HAP-1 (cell line): ENCODE measurements at places on chromosomes 2 and 18.

DNA sequence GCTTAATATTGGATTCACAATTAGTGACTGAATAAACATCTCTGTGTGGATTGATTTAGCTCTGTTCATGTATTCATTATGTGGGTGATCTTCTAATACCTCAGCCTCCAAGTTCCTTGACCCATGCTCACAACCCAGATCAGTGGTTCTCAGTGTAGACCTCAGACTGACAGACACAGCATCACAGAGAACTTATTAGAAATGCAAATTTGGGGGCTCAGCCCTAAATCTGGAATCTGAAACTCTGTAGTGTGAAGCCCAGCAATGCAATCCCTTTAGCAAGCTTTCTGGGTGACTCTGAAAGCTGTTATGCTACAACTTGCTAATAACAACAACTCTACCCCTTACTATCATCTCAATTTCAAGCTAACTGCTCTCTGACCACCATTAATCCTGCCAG lies 273.1 kb upstream of the FANCL start:
- DNase-seq: no peak

GRCh38 chr18:49335677-49336076 lies 124.8 kb downstream of the DYM start:
- peak; percentile 28 for DNase-seq

DNA sequence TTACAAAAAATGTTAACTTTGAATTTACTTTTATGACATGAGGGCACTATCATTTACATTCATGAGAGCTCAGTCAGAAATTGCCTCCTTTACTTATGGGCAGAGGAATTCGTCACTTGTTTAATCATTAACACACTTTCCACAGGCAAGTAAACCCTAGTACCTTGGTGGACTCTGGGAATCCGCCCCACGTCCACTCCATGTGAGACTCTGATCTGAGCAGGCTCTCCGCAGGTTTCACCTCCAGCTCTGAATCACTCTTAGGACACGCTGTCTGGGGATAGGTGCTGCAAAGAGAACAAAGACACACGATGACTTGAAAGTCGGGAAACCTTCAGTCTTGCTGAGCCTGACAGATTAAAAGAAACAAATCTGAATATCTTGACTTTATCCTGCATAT lies 73.6 kb downstream of the LPIN2 start:
- no peak for DNase-seq

- no peak for DNase-seq
These were observed 37.6 kb upstream of the FZD7 start for GRCh38 chr2:201996006-201996405.

DNA sequence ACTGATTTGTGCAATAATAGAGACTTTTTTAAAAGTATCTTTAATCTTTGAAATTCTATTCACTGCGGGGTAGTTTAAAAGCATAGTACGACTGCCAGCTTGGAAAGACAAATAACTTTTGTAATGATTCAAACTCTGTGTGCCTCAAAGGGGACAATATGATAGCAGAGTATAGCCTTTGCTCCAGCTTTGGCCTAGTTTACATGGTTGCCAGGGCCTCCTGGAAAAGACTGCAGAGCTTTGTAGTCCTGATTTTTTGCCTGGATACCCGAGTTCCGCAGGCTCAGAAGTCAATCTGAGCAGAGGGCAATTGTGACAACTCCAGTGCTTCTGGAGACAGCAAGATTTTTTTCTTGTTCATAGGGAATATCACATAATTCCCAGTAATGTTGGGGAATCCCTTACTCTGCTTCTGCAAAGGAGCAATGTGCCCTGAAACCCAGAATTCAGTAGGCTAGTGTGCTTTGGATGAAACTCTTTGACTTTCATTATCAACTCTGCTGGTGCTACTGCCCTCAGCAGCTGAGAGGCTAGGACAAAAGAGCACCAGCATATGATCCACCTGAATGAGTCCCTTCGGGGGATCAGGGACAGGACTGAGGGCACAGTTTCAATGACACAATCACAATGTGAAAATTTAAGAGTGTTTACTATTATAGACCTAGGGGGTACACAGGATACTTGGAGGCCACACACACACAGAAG lies 768.1 kb downstream of the TMEM182 start:
- no peak for DNase-seq

DNA sequence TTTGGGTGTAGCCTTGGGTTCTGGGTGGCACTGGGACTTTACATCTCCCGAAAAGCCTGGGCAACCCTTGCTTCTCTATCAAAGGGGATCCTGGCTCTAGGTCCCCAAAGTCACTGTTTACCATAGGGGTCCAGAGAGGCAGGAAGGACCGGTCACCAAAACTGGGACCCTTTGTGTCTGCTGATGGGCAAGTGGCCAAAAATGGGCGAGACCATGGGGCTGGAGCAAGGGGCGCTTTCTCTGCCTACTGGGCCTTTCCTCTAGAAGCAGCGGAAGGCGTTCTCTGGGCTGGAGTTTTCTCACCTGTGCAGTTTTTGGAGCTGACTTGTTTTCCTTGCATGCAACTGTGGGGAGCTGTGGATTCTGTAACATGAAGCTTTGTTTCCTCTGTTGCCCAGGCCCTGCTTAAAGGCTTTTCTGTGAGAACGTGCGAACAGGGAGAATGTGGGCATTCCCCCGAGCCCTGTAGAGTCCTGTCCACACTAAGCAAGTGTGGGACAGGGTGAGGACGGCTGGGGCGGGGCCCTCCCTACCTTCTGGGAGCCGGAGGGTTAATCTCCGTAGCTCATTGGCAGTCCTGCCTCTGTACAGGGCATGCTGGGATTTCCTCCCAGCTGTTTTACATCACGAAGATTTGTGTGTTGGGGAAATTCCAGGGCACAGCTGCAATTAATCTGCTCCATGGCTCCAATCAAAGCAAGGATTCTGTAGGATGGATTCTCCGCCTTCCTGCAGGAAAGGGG lies 50.2 kb downstream of the TGOLN2 start:
- DNase-seq: no peak

DNA sequence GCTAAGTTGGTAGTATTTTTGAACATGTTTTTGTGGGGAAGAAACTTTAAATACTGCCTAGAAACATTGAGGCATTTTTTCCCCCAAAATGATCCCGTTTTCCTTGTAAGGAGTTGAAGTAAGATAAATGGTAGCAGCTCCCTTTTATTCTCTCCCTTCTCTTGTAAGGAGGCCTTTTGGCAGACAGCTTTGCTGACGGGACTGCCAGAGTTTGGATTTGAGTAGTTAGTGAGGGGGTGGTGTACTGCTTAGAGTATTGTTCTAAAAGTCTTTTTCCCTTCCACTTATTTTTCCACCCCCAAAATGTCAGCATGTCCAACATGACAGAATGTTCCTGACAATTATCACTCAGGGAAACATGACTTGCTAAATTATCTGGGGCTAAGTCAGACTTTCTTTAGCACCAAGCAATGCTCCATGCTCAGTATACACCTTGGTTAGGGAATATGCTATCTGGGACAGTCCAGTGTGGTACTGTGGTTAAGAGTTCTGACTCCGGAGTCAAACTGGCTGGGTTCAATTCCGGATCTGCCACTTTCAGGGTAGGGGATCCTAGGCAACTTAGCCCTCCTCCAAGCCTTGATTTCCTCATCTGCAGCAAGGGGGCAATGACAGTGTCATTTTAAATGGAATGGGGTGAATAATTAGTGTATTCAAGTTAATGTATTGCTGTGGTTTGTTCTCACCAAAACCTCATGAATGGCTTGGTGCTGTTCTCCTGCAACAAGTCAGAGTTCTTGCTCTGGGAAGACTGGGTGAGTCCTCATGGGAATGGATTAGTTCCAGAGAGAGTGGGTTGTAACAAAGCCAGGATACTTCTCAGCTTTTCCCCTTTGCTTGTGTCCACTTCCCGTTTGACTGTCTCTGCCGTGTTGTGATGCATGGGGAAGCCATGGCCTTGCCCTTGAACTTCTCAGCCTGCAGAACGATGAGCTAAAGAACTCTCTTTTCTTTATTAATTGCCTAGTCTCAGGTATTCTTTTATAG lies 116.2 kb downstream of the TANC1 start:
- DNase-seq: no peak

GRCh38 chr2:234694244-234695013 lies 197.5 kb upstream of the ARL4C start:
- DNase-seq: no peak

GRCh38 chr2:30971231-30972025 lies 164.2 kb upstream of the CAPN13 start:
- no peak for DNase-seq

- DNase-seq: no peak
These were observed 213.0 kb downstream of the RNF152 start for GRCh38 chr18:61679836-61680235.

DNA sequence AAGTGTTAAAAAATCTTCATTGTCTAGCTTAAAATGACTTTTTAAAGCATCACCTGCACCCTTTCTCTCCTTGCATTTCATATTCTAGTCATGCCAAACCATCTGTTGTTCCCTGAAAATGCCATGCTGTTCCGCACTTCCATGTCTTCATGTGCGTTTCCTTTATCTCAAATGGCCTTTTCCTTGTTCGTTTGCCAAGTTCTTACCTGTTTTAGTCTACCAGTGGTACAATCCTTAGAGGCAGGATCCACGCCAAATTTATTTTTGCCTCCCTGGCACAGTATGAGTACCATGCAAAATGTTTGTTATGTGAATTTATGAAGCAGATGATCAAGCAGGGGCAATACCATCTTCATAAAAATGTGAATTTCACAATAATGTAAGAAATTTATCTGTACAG lies 37.0 kb downstream of the TMEFF2 start:
- DNase-seq: no peak

- DNase-seq: peak; percentile 11
These were observed 110.2 kb upstream of the CDH2 start for GRCh38 chr18:28287146-28287545.

GRCh38 chr2:56465491-56465890 lies 281.7 kb downstream of the CCDC85A start:
- no peak for DNase-seq

GRCh38 chr2:11559066-11559785 lies 25.4 kb downstream of the GREB1 start:
- DNase-seq: peak; percentile 1

- DNase-seq: peak; percentile 58
These were observed 187.2 kb upstream of the FANCL start for GRCh38 chr2:58428096-58429013.

DNA sequence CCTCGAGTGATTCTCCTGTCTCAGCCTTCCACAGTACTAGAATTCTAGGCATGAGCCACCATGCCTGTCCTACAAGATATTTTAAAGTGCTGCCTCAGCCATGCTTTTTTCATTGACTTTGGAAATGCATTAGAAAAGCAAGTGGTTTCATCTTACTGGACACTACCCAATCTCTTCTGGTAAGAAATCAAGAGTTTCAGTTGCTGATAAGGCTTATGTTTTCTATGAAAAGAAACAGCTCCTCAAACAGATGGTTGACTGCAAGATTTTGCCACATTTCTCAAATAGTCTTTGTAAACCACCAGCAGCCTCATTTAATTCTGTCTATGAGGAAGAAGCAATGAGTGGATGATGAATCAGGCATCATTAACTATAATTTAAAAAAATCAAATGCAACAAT lies 264.5 kb upstream of the LRP1B start:
- no peak for DNase-seq

DNA sequence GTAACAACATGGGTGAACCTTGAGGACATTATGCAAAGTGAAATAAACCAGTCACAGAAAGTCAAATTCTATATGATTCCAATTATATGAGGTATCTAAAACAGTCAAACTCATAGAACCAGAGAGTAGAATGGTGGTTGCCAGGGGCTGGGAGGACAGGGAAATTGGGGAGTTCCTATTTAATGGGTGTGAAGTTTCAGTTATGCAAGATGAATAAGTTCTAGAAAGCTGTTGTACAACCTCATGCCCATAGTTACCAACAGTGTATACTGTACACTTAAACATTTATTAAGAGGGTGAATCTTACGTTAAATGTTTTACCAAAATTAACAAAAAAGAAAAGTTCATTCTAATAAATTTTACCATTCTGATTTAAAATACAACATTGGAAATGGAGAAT lies 92.7 kb upstream of the WDSUB1 start:
- no peak for DNase-seq

GRCh38 chr2:128563348-128563687 lies 244.7 kb upstream of the HS6ST1 start:
- DNase-seq: no peak

- DNase-seq: no peak
These were observed 453 bp downstream of the KCNJ3 start for GRCh38 chr2:154698721-154699574.

DNA sequence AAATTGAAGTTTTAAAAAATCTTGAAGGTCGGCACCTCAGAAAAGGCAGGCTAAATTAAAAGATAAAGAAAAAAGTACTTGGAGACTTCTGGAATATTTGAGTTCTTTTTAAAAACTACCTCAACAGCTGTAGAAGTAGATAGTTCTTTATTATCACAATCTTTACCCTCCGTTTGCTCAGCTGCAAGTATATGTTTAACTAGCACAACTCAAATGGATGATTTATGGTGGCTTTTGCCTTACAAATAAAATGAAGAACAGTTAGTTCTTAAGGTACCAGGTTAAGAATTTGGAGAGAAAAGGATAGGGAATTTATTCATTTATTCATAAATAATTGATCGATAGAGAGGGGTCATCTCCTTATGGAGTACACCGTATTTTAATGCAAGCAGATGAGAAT lies 237.6 kb upstream of the FOSL2 start:
- DNase-seq: no peak

DNA sequence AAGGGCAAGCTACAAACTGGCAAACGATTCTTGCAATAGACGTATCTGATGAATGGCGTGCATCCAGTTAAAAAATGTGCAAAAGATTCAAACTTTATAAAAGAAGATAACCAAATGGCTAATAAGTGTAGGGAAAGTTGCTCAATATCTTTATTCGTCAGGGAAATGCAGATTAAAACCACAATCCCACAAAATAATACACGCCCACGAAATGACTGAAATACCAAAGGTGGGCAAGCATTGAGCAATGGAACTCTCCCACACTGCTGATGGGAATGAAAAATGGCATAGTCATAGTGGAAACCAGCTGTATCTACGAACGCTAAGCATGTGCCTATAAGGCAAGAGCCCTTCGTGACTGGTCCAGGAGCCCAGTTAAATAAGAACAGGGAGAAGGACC lies 168.6 kb upstream of the SIX2 start:
- DNase-seq: no peak

DNA sequence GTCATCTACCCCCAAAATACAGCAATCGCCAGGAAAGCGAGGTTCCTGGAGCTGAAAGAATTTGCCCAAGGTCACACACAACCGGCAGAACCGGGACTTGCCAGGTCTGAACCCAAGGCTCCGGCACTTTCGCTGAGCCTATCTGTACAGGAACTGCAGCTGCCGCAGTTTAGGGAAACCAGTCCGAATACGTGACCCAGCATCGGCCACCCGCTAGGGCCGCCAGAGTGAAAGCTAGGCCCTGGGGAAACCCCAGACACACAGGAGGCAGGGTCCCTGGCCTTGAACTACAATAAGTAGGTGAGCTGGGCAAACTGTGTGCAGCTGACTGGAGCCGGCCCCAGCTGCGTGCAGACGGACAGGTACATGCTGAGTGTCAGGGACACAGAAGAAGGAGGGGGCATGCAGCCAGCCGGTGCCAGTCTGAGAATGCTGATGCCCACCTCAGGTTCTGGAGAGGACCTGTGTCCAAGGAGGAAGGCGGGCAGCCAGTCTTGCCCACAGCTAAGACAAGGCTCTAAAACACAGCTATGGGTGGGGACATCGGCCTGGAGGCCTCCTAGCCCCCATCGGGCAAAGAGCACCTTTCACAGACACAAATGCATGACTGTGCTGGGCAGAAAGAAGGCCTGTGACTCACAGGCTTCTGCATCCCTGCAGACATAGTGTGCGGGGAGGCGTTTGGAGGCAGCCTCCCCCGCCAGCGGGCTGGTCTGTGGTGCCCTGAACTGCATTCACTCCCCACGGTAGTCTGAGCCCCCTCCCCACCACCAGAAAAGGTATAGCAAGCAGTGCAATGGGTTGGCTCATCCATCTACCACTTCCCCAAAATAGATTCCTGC lies 107.4 kb upstream of the ID2 start:
- no peak for DNase-seq

GRCh38 chr2:133718688-133719201 lies 150.5 kb upstream of the NCKAP5 start:
- no peak for DNase-seq
